ENCODE measurements at places on chromosomes 16 and 17. TPM values are rescaled to one million over a fixed set of nuclear protein-coding genes. Genes with fewer than 3 reads are reported as not detected.
A peak's percentile ranks its signal among the peaks of the same experiment; 100 is the strongest.

DNA sequence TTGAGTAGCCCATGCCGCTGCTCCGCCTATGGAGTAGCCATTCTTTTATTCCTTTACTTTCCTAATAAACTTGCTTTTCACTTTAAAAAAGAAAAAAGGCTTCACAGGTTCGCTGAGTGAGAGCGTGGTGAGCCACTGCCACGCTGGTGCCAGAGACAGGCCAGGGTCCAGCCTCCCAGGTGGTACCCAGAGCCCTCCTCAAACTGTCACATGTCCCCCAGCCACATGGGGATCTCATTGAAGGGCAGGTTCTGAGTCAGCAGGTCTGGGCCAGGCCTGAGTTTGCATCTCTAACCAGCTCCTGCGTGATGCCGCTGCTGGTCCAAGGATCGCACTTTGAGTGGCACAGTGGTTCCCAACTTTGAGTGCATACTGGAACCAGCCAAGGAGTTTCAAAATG, 36.2 kb downstream of the RBFOX3 start:
- no peak for DNase-seq

- DNase-seq: no peak
Measured at GRCh38 chr17:43892647-43892952, 14.7 kb downstream of the MPP2 start.

- DNase-seq: no peak
Measured at GRCh38 chr16:57089406-57089805, 3.0 kb upstream of the CPNE2 start.

DNA sequence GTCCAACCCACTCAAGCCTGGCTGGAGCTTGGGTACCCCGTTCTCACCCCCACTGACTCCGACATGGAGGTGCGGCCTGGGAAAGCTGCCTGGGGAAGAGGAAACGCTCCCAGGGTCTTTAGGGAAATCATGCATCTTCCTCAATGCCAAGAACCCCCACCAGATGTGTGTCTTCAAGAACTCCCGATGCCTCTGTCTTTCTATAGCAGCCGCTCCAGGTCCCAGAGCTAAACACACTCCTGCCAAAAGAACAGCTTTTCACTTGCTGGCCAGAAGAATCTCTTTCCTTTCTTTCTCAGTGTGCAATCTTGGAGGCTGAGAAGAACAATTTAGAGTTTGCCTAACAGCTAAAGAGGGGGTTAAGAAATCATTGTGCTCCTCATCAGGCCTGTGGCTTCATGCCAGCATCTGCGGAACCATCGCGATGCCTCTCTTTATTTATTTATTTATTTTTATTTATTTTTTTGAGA, 41.1 kb upstream of the MTSS2 start:
- DNase-seq: no peak

- no peak for DNase-seq
Measured at GRCh38 chr17:38620551-38621277, 15.0 kb upstream of the SRCIN1 start.

DNA sequence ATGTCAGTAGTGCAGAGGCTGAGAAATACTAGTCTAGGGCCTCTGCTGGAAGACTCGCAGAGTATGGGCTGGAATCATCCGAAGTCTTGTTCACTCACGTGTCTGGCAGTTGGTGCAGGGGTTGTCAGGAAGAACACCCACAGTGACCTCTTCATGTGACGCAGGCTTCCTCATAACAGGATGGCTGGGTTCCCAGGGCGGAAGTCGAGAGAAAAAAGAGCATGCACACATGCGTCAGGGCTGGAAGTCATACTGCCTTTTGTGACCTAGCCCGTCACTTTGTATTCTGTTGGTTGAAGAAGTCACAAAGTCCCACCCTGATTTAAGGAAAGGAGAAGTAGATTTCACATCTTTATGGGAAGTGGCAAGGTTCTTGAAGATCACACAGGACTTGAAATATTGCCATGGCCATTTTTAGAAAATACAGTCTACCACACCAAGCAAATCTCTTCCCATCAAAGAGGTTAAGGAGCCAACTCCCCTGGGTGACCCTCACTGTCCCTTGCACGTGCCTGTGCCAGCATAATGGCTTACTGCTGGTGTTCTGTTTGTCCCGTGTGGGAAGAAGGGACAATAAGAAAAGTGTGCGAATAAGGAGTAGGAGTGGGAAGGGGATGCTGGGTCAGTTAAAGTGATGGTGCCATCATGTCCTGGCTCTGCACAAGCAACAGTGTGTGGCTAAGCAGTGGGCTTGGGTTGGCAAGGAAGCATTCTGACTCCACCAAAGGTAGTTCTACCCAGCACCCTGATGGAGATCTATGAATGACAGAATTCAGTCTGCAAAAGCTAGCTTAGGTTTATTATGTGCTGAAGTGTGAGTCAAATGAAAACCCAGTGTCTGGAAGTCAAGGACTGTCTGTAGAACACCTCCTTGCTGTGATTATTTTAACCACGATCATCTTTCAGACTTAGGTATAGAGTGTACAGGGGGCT, 28.1 kb downstream of the HEATR3 start:
- peak; percentile 8 for DNase-seq

DNA sequence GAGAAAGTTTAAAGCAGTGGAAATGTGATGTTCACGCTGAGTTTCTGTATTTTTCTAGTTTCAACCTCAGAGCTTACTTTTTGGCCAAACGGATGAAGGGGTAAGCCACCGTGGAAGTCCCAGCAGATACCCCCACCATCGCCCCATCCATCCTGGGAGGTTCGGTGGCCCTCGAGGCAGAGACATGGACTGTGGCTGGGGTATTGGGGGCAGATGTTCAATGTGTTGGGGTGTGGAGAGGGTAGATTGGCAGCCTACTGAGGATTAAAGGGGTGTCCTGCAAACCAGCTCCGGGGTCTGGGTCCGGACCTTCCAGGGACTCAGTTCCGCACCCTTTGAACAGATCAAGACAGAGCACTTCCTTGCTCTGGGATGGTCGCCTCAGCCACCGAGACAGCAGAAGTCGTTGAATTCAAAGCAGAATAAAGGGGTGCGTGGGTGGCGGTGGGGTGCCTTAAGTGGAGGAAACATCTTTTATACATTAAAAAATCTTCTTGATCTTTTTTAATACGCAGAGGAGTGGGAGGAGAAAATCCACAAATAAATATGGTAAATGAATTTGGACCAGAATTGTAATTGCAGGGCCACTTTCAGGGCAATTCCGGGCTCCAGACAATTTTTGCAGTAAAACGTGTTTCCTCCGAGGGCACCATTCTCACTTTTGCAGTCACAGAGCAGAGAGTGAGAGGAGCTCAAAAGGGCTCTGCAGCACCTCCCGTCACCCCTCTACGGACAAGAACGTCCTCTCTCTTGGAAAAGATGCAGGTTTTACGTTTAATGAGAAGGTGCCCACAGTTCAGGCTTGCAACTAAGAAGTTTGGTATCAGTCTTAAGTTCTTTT, 8.2 kb upstream of the CBX8 start:
- DNase-seq: no peak

DNA sequence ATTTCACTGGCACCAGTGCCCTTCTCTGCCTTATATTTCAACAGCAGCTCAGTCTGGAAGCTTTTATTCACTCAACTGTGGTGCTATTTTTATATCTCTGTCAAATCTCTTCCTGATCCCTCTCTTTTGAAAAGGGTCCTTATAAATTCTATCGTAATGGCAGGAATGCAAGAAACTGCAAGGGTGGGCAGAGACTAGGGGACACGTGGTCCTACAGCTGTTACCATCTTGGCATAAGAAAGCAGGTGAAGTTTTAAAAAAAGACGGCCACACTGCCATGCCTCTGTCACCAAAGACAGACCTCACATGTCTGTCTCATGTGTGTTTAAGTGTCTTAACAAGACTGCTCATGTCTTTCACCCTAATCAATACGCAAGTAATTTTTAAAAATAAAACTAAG, 368.4 kb upstream of the CDH11 start:
- DNase-seq: no peak

GRCh38 chr16:15988268-15989013, 39.0 kb downstream of the ABCC1 start:
- DNase-seq: no peak

GRCh38 chr17:78661093-78661770, 84.0 kb upstream of the DNAH17 start:
- no peak for DNase-seq

- no peak for DNase-seq
Measured at GRCh38 chr16:70390774-70391173, 44.1 kb downstream of the DDX19A start.

DNA sequence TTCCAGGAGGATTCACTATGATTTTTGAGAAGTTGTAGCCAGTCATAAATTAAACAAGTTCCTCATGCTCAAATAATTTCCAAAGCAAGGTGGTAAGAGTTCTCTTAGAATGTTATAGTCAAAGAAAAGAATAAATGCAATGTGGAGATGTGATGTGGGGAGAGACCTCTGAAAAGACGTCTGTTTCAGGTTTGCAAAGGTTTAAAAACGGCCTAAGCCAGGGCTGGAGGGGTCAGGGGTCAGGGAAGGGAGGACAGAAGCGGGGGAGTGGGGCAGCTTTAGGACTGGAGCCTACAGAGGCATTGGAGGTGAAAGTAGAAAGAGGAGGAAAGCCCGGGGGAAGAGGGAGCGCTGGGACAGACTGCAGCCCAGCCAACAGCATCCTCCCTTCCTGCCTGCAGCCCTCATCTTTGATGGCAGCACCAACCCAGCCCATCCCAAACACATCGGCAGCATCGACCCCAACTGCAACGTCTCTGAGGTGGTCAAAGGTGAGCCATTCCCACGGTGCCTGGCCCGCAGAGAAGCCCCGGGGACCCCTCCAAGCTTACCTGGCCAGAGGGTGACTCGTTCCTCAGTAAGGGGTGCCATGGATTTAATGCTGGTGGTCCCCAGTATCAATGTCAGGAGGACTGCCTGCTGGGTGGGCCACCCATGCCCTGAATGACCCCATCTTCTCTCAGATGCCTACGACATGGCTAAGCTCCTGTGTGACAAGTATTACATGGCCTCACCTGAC, 11.4 kb downstream of the PDK2 start:
- DNase-seq: no peak

DNA sequence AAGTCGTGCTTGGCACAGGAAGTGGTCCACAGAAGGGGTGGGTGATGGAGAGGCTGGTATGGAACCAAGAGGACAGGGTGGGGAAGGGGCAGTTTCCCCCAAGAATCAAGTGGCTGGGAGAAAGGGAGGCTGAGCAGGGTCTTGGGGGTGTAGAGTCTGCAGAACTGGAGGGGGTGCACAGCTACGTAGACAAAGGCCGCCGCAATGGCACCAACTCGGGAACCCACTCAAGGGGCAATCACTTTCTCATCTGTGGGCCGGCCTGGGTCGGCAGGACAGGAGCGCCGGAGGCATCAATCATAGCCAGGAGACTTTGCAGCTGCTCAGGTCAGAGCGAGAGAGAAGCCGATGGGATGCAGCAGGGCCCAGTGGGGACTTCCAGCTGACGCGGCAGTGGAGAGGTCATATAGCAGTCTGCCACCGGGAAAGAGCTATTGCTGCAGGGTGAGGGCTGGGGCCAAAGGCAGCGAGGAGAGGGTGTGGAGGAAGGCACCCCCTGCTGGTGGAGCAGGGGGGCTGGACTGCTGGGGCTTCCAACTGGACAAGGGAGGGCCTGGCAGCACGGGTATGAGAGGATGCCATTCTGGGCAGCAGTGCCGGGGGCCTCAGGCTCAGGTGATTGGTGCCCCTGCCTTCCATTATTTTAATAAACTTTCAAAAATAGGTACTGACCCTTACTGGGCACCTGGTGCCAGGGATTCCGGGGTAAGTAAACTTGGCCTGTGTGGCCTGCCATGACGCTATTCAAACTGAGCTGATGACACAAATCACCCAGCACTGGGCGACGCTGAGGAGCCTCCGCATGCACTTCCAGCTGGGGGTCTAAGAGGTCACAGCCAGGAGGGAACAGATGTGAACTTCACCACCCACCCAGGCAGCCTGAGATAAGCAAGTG, 52.5 kb upstream of the MTSS2 start:
- no peak for DNase-seq

- DNase-seq: peak; percentile 49
Measured at GRCh38 chr16:24010440-24011089, 174.8 kb downstream of the PRKCB start.

- no peak for DNase-seq
Measured at GRCh38 chr16:75099738-75100602, 16.6 kb downstream of the LDHD start.

DNA sequence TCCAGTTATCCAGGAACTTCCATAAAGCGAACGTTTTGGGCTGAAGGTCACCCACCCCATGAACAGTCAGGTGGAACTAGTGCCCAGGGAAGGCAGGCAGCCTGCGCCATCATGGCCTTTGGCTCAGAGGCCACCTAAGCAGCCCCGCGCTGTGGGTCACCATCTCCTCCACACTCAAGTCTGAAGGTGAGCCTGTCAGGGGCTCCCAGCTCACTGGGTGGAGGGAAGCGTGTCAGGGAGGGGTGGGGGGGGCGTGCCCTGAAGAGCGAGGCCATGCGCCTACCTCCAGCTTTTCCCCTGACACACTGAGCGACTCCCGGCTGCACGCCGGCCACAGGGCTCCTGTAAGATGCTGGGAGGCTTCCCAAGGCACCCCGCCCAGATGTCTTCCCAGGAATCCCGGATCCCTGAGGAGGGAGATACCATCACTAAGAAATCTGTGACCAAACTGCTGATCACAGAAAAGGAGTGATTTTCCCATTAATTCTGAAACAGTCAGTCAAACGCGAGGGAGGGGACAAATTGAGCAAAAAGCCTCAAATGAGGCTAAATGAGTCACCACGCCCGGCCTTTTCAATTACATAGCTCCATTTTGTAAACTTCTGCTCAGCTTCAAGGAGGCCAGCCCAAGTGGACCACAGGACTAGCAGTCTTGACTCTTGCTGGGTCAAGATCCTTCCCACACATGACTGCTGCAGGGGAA, 26.5 kb upstream of the SLC25A19 start:
- DNase-seq: no peak

Gene RAB11FIP4
- total RNA-seq: 0.07 TPM

Gene PMFBP1
- total RNA-seq: 0.21 TPM

Gene SLC52A1
- 0.07 TPM for total RNA-seq

Gene TPSD1
- not detected for total RNA-seq

Gene KRTAP4-4
- not detected for total RNA-seq

Gene CAMKK1
- 3.8 TPM for total RNA-seq

Gene NPIPB6
- not detected for total RNA-seq

Gene PCTP
- 22.6 TPM for total RNA-seq

Gene TBC1D3E
- total RNA-seq: not detected

Gene WNK4
- total RNA-seq: 0.33 TPM

Measured in pulmonary artery endothelial cell (primary cell).